ENCODE measurements at places on chromosomes 6 and 20.

- DNase-seq = no peak
Observed at GRCh38 chr6:130164251-130164650, 58.5 kb downstream of the SAMD3 start.

GRCh38 chr6:111823831-111824607 is 49.2 kb downstream of the FYN start:
- DNase-seq = no peak

DNA sequence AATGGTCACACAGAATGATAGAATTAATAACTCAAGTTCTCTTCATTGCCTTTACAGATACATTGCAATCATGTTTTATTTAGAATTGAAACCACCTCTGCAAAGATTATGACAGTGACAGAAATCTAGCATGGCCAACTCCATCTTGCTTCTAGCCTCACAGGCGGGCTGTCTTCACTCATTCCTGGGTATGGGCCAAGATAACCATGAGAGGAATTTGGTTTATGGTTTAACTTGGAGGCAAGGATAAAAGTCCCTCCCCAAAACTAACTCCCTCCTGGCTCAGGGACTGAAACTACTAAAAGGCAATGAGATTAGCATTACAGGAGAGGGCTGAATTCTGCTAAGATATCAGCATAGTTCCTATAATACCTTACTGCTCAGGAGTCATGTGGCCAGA is 95.2 kb upstream of the CST7 start:
- no peak for DNase-seq

GRCh38 chr6:5729080-5729434 is 277.7 kb downstream of the NRN1 start:
- no peak for DNase-seq

DNA sequence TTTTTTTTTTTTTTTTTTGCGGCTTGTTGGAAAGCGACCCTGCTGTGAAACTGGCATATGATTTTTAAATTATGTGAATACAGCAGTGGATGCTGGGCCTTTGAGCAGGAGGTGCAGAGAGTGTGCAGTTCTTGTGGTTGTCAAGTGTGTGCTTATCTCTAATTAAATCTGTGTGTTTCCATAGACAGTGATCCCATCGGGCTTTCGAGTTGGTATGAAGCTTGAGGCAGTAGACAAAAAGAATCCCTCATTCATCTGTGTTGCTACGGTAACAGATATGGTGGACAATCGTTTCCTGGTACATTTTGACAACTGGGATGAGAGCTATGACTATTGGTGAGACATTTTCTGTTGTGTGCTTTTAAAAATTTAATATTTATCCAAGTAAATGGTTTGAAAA is 52.4 kb downstream of the L3MBTL3 start:
- DNase-seq = no peak
